ENCODE measurements at places on chromosomes 5 and 9.

DNA sequence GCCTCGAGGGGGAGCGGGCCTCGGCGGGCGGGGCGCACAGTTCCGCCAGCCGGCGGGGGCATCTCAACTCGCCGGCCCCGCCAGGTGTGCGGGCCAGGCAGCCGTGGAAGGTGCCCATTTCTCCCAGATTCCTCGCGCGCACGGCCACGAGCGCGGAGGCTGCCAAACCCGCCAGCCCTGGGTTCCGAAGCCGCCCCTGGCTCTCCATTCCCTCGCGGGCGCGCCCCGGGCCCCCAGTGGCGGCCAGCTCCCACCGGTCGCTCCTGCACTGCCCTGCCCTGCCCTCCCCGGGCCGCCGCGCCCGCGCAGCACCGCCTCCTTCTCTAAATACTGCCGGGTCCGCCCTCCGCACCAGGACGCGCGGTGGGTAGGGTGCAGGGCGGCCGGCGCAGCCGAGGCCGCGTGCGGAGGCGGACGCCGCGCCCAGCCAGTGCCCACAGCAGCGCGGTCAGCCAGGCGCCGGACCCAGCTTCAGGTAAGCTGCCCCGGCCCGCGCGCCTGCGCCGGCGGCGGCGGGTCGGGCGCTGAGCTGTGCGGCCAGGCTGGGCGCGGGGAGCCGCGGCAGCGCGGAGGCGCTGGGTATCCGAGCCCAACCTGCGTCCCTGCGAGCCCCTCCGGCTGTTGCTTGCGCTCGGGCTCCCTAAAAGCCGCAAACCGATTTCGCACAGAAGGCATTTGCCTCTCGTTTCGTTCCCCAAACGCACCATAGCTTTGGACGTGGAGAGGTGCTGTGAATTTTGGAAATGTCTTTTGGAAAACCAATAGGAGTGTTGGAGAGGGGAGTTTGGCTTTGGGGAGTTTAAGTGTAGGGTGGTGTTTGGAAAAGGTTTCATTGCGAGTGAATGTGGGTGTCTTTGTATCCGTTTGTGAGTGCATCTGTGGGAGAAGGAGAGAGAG, at the start of gene TMEM171:
TMEM171 (plus strand) TSS at position 354 of the 897 bp plus-strand sequence. CDS start 2,799 bp downstream, outside the sequence.
- peak; percentile 73 for DNase-seq

GRCh38 chr5:36688722-36689121, 82.3 kb downstream of the SLC1A3 start:
- peak; percentile 34 for DNase-seq

DNA sequence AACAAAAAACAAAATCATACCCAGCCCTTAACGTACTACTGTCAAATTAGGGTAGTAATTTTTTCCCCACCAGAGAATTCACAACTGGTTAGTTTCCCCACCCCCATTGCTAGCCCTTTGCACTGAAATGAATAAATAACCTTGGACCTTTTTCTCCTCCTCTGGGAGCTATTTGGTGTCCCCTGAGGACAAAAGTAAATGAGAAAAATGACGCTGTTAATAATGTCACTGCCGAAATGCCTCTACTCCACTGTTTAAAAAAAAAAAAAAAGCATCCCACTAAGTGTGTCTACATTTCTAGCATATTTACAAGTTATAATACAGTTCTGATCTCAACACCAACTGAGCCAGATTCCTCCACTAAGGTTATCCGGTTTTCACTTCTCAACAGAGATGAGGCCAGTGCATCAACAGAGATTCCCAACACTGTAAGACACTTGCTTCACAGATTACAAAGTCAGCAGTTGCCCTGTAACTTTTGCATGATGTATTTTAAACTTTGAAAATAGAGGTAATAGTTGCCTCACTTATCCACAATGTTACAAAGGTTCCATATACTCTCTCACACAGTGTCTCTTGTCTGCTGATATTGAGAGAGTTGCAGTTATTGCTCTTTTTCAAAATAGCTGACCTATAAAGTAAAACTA, 5.1 kb upstream of the NFIB start:
- no peak for DNase-seq

GRCh38 chr5:126640866-126641265, 40.1 kb downstream of the PHAX start:
- DNase-seq = no peak

- DNase-seq = no peak
These were observed 49.4 kb downstream of the FNIP1 start for GRCh38 chr5:131747180-131748105.

GRCh38 chr9:127119320-127119709, 3.1 kb downstream of the ANGPTL2 start:
- no peak for DNase-seq

DNA sequence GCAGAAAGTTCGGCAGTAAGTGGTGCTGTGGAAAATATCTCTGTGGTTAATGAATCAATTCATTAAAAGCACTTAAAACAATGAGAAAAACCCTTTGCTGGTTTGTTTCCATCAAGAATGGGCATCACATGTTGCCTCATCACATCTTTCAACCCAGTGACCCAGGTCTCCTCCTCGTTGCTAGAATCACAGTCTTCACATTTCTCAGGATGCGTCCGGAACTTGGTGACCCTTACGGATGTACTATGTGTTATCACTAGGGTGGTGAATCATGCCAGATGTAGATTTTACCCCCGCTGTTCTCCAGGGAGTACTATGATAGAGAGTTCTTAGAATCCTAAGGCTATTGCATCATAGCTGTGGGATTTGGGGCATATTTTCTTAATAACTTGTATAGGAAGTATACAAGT, 217.9 kb upstream of the KLF4 start:
- no peak for DNase-seq

DNA sequence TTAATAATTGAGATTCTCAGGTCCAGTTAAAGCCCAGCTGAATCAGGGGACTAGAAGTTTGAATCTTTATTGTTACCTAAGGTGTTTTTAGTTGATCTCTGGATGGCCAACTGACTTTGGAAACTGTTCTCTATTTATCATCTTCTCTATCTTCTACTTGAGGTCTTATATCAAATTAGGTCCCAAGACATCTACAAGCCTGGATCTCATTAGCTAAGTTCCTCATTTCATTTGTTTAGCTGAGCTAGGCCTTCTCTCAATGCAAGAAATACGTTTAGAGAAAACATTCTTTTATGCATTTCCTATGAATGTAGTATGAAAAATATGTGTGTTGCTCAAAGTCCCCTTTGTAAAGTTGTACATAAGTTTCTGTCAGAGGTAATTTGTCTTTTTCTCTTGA, 196.6 kb downstream of the PTTG1 start:
- no peak for DNase-seq

GRCh38 chr5:159002171-159002570, 97.5 kb downstream of the EBF1 start:
- DNase-seq = no peak

- DNase-seq = no peak
These were observed 58.7 kb downstream of the KLF9 start for GRCh38 chr9:70355801-70356200.

DNA sequence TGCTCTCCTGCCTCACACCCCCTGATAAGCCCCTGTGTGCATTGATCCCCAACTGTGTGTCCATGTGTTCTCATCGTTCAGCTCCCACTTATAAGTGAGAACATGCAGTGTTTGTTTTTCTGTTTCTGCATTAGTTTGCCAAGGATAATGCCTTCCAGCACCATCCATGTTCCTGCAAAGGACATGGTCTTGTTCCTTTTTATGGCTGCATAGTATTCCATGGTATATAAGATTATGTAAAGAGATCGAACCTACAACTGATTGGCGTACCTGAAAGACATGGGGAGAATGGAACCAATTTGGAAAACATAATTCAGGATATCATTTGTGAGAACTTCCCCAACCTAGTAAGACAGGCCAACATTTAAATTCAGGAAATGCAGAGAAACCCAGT, 32.4 kb downstream of the ANKRD33B start:
- no peak for DNase-seq

DNA sequence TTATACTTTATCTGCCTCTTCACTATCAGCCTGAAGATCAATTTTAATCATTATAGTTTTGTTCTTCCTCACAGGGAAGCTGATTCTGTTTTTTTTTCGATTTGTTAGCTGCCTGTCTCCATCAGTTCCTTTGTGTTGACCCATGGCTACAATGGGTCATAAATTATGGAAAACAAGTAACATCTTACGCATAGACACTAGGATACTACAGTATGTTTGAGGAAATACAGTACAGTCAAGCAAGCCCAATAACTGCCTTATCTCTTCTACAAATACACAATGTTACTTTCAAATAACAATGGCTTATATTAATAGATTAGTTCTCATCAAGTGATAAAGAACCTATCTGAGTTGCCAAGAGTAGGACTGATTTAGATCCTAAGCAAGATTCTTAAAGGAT, 160.5 kb upstream of the FREM1 start:
- DNase-seq = no peak

DNA sequence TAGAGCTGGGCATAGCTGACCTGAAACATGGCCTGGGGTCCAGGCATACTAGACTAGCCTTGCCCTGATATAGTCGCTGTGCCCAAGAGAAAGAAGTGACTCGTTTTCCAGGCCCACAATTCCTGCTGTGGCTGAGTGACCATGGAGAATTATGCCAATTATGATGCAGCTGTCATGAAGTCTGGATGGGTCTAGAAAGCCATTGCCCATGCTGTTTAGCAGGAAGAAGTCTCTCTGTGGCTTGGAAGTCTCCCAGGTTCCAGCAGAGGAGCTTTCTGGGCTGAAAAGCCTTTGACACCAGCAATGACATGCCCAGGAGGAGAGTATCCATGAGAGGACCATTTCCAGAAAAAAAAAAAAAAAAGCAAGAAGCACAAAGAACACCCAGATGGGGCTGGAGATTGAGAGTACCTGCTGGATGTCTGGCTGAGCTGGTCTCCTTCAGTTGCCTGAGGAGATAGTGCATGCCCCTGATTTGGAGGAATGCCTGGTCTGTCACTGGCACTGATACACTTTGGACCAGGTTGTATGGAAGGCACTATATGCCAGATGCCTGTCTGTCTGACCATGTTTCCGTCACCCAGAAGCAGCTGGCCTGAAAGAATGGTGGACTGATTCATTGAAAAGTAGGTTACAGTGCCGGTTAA, 128.0 kb upstream of the EPB41L4A start:
- DNase-seq = no peak

GRCh38 chr5:68343421-68343826, 127.9 kb downstream of the PIK3R1 start:
- DNase-seq = no peak

- DNase-seq = no peak
These were observed 739.2 kb downstream of the BRINP1 start for GRCh38 chr9:118630079-118630478.

DNA sequence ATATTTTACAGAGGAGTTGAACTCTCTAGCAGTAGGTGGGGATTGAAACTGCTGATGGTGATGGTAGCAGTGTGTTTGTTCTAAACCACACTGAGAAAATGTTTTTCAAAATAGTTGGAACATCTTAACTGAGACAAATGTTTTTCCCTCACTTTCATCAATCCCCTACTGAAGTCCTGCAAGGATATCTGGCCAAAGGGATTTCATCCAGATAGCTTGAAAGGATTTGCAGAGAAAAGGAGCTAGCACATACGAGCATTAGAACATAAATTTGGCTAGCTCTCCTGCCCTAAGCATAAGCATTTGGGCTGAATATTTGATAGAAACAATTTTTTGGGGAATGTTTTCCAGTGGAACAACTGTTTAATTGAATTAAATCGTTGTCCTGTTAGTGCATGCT, 153.9 kb downstream of the CDH9 start:
- no peak for DNase-seq

- no peak for DNase-seq
These were observed 613.6 kb downstream of the ZNF608 start for GRCh38 chr5:124132843-124133242.

- no peak for DNase-seq
These were observed 17.0 kb downstream of the SH3GLB2 start for GRCh38 chr9:129011170-129011569.

- DNase-seq = no peak
These were observed 236.1 kb downstream of the MARCHF11 start for GRCh38 chr5:15943487-15943886.

DNA sequence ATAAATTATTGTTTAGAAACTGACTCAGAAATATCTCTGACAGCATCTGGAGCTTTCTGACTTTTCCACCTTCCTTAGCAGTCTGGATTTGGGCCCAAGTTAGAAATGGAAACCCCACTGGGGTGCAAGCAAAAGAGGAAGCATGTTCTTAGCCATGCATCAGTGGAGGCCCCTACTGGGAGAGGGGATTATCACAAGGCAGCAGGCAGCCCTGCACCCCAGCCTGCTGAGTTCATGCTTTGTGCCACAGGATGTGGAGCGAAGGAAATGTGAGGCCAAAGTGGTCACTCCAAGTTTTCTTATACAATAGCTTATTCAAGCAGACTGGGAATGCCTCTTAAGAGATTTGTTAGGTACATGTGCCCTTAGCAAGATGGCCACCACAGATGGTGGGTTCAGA, 146.5 kb upstream of the TLX3 start:
- peak; percentile 67 for DNase-seq

- DNase-seq = no peak
These were observed 206.6 kb downstream of the PRELID2 start for GRCh38 chr5:145628525-145628924.

DNA sequence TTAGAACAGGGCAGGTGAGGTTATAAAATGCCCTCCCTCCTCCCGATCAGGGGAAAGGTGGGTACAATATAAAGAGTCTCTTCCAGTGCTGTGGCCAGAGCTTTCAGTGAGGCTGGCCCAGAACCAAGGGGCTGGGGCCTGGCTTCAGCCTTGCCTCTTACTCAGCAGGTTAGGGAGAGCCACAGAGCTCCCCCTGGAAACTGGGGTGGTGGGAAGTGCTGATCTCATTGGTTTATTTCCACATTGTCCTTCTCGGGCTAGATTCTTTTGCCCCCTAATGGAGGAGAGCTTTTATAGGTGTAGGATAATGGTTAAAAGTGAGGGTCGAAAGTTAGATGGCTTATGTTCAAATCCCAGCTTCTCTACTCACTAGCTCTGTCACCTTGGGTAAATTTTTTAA, 186.7 kb upstream of the TBC1D2 start:
- peak; percentile 33 for DNase-seq

DNA sequence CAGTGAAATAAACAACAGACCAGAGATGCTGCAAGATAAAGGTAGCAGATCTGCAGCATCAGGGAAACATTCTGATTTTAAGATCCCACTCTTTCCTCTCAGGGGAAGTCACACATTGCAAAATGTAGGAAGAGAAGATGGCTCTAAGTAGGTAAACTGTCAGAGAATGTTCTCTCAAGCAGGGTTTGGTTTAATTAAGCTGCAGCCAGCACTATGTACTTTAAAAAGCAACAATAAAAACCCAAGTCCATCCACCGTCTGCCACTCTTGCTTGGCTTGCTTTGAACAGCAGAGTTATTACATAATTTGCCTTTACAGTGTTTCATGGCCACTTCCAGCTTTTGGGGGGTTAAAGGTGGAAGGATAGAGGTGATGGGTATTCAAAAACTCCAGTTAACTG, 343.2 kb upstream of the DAP start:
- no peak for DNase-seq

- no peak for DNase-seq
These were observed 24.8 kb upstream of the PDCD1LG2 start for GRCh38 chr9:5485378-5486085.

DNA sequence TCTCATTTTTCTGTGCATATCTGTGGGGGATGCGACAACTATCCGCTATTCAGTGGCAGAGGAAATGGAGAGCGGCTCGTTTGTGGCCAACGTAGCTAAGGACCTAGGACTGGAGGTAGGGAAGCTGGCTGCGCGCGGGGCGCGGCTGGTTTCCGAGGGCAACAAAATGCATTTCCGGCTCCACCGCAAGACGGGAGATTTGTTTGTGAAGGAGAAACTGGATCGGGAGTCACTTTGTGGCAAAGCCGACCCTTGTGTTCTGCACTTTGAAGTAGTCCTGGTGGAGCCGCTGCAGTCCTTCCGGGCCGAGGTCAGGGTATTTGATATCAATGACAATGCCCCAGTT, 320 bp downstream of the PCDHB1 start:
- DNase-seq = peak; percentile 55

Data from WTC11 (cell line).